ENCODE measurements at places on chromosomes 3 and 15.

DNA sequence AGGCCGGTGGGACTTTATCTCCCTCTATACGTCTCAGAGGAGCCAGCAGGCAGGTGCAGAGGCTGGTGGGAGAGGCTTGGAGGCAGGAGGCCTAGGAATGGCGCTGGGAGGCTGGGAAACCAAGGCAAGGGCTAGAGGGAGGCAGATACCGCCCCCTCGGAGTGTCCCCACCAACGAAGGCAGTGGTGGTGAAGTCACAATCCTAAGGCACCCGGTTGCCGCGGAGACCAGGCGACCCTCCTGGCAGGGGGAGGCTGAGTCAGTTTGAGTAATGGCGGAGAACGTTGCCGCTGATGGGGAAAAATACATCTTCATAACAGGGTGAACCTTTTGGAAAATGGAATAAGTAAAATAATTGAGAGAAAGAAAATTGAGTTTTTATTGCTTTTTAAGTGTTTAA, 29.9 kb upstream of the CACNA2D2 start:
- DNase-seq = no peak

DNA sequence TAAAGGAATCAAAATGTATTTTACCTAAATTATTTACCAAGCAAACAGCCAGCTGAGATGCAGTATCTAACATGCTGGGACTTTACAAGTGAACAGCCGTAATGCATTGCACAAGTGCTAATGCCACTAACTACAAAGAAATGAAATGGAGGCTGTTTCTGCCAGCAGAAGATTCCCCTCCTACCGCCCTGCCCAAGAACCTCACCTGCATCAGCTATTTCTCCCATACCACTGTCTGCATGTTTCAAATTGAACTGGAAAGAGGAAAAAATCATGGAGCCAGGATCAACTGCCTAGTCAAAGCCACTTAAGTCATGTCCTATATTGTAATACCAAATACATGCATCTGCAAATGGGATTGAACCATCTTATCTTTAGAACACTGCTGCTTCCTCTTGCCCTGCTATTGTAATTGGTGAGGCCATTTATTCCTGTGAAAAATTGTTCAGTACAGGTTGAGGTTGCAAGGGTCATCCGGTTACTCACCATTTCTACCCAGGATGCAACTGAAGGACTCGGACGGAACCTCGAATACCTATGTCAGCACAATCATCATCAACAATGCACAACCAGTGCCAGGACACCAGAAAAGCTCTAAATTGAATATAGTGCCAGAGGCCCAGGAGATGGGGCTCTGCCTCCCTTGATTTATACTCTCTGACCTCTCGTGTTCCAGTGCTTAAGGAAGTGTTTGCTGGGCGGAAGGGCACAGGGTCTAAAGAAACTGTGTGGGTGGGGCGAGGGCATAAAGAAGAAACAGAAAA, 27.5 kb downstream of the ANXA2 start:
- DNase-seq = no peak

- DNase-seq = no peak
These were observed 396.1 kb downstream of the TUSC7 start for GRCh38 chr3:117105686-117106085.

GRCh38 chr3:147733217-147733616, 324.1 kb downstream of the ZIC1 start:
- DNase-seq = no peak

DNA sequence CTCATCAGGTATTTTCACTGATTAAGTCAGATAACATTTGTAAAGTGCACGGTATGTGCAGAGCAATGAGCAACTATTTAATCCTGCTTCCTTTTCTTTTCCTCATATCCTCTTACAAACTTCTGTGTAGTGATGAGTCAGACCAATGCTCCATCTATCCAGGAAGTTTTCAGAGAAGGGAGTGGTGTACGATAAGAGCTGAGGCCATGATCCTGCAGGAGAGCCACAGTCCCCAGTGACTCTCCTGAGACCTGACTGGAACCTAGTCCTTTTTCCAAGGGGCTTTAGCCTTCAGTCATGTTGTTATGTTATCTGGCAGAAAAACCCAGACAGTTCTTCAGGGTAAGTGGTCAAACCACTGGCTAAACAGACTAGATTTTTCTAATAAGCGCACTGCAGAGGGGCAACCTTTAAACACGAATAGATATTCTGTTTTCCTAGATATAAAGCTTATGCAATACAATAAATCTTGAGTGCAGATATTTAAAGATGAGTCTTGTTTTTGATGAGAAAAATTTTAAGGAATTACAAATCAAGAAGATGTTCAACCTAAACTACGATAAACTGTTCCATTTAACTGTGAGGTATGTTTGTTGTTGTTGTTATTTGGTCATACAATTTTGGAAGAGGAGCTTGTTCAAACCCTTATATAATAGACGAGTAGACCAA, 110.5 kb upstream of the RAP2B start:
- DNase-seq = no peak

DNA sequence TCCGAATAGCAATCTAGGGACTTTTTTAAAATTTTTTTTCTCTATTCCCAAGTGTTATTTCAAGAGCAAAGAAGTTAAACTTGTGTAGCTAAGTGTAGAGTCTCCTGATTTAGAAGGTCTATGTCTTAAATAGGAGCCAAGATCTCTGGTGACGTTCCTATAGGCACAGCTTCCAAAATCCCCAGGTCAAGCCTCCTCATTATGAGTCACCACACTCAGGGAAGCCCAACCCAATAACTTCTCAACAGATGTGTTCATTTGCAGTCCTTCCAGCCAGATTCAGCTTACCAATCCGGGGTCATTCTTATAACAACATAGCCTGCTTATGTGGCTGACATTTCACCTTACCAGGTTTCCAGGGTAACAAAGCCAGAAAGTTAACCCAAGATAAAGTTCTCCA, 270.3 kb downstream of the IL5RA start:
- no peak for DNase-seq

- DNase-seq = no peak
These were observed 14.5 kb downstream of the RTP3 start for GRCh38 chr3:46512191-46512749.

DNA sequence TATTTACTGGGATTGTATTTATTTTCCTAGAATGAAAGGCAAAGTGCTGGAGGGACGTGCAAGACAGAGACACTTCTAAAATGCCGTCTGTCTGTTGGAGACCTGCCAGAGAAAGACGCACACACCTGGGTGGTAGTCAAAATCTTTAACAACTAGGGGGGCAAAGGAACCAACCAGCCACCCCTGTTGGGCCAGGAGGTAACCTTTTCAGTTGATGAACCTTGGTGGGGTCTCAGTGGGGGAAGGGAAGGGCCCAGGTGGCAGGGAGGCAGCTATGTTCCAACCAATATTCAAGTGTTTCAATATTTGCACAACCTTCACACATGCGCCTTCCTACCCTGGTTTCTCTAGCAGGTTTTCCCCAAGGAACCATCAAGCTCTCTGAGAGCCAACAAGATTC, 99.0 kb downstream of the MEGF11 start:
- no peak for DNase-seq

DNA sequence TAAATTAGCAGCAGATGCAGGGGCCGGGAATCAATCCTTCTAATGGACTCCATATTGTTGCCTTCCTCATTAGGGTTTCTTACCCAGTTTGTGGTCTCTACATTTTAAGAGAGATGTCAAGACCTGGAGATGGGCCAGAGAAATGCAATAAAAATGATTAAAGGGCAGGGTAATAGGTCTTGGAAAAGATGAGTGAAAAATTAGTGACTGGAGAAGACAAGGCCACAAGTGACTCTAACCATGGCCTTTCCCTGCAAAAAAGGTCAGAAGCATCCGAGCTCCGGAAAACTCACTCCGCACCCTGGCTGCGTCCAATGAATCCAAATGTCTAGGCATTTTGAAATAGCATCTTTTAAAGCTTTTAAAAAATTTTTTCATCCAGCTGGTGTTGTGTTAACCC, 152.8 kb downstream of the ARRDC4 start:
- no peak for DNase-seq

DNA sequence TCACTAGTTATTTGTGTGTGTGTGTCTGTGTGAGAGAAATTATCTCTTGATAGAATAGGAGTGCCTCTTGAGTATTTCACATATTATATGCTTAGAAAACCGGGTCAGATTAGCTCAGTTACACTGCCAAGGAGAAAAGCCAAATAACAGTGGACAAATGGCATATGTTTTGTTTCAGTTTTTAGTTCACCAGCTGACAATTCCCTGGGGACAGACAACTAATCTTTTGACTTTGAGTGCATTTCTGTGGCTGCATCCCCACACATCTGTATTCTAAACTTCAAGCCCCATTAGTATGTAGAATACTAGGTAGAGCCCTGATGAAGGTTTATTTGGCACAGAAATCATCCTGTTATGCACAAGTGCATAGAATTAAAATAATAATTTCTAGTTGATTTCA, 227.7 kb upstream of the CNTN3 start:
- DNase-seq = no peak
